Myocyte (in vitro differentiated cells): ENCODE measurements at places on chromosomes 6 and 20.
A peak's percentile ranks its signal among the peaks of the same experiment; 100 is the strongest.

- no peak for DNase-seq
Observed at GRCh38 chr6:104639668-104640067, 220.1 kb downstream of the HACE1 start.

DNA sequence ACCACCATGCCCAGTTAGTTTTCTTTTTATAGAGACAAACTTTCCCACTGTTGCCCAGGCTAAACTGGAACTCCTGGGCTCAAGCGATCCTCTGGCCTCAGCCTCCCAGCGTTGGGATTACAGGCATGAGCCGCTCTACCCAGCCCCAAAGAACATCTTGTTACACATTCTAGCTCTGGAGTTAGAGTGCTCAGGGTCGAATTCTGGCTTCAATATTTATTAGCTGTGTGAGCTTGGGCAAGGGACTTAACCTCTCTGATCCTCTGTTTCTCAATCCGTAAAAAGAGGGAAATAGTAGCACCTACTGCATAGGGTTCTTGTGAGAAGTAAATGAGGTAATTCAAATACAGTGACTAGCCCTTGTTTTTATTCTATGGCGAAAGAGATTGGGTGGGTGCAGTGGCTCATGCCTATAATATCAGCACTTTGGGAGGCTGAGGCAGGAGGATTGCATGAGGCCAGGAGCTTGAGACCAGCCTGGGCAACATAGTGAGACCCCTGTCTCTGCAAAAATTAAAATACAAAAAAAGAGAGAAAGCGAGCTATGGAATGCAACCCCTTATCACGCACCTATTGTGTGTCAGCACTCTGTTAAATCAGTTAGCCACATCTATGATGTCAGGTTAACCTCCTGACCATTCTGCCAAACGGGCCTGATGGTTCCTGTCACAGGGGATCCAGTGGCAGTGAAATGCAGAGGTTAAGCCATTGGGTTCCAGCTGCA lies 19.7 kb downstream of the BCAS4 start:
- DNase-seq, result no peak

DNA sequence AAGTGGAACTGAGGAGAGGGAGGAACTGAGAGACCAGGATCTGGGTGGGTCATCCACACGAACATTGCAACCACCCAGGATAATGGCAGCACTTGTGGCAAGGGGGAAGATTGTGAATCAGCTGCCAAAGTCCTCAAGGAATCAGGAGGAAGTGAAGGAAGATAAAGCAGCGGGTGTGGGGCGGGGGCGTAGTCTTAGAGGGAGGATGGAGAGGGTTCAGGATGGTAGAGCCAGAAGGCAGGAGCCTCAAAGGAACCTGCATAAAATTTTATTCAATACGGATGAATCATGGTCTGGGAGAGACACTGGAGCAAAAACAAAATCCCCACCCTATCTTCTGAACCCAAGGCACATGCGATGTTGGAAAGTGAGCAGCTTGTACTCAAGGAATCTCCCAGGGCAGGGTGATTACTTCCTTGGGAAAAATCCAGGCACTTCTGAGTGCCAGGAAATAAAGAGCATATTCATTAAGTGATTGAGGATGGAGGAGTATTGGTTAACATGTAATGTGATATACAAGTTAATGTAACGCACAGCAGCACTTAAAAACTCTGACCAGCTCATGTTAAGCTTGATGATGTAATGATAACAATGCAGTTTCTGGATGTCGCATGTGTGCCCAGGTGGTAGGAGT lies 82.0 kb upstream of the B3GAT2 start:
- DNase-seq, result no peak

DNA sequence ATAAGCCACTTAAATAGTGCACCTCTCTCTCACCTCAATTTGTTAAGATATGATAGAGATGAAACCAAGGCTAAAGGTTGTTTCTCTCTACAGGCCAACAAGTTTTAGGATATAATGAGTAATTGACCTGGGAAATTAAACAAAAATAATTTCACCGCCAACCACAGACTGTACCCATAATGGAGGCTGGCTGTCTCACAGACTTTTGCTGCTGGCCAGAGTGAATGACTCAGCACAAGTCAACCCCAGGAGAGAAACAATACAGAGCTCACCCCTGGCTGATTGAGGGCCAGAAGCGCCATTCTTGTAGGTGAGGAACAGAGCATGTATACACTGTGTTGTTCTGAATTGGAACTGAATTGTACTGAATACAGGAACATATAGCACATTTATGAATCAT lies 99.9 kb downstream of the CAP2 start:
- peak; percentile 81 for DNase-seq

DNA sequence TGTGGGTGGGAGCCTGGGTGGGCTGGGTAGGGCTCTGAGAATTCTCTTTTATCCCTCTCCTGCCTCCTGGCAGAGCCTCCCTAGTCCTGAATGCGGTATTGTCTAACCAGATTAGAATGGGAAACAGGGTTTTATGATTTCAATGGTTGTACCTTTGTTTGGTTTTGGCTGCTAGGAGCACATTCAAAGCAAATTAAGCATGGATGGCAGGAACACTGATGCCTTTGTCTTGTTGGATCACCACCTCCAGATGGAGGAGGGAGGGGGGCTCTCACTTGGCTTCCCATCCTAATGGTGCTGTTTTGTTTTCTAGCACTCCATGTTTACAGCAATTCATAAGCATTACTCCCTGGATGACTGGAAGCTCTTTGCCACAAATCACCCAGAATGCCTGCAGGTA lies 11.6 kb downstream of the GMPR start:
- no peak for DNase-seq

DNA sequence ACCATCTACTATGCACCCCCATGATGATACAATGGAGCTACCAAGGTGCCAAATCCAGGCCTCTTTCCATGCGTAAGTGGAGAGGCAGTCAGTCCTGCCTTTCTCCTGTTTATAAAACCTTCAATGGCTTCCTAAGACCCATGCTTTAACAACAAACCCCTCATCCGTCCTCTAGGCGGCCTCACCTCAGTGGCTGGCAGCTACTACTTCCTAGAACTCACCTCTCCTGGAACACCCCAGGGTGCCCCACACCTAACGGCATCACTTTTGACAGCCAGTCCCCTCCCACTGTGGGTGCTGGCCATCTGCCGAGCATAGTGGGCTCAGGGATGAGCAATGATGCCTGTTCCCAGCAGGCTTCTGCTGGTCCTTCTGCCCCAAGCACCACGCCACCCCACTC lies 80.0 kb upstream of the TAB2 start:
- no peak for DNase-seq

DNA sequence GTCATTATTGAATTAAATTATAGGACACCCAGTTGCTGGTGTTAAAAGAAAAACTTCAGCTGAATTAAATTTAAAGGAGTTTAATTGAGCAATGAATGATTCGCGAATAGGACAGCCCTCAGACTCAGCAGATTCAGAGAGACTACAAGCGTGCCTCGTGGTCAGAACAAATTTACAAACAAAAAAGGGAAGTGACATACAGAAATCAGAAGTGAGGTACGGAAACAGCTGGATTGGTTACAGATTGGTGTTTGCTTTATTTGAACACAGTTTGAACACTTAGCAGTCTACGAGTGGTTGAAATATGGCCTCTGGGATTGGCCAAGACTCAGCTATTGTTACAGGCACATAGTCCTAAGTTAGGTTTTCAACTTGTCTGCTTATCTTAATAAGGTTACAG lies 25.8 kb upstream of the TNFRSF21 start:
- DNase-seq, result no peak

- DNase-seq, result no peak
Observed at GRCh38 chr20:57256908-57257307, 9.5 kb downstream of the BMP7 start.

GRCh38 chr6:40268614-40269013 lies 318.6 kb downstream of the LRFN2 start:
- no peak for DNase-seq

DNA sequence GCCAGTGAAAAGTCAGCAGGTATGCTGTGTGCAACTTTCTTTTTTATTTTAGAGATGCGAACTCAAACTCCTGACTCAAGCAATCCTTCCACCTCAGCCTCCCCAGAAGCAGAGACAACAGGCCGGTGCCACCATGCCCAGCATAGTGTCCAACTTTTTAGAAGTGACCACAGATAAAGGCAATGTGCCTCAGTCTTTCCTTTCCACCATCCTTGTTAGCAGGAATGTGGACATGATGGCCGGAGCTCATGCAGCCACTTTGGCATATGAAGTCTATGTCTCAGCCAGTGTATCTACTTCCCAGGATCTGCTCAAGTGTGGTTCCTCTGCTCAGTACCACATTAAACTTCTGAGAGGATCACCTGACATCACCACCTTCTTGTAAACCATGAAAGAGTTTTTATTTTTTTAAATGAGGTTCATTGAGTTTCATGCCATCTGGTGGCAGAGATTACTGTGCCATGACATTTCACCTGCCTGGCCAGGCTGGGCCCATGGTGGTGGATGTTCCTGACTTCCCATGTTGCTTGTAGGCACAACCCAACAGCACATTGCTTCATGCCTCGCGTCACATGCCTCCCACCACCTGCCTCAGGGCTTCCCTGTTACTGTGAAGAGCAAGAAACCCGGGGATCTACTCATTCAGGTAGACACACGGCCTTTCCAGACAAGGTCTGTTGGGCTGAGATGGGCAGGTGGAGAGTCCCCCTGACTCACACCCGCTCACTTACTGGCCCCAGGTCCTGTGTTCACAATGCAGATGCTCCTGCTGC lies 216.5 kb downstream of the LY86 start:
- no peak for DNase-seq

- no peak for DNase-seq
Observed at GRCh38 chr6:84447651-84448050, 220.2 kb upstream of the CEP162 start.

DNA sequence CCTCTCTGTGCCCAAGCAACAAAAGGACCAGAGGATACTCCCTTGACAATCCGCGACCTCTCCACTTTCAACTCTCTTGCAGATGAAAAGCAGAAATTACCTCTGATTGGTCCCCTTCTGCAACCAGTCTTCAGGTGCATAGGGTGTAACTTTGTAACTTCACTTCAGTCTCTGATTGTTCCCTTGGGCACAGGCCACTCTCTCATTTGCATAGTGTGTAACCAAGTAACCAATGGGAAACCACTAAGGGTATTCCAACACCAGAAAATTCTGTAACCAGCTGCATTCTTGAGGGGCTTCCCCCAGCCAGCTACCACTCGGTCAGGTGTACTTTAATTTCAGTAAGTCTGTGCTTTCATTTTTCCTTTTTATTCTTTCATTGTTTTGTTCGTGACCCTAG lies 4.4 kb upstream of the RAET1L start:
- DNase-seq, result no peak

GRCh38 chr20:58065508-58066361 lies 162.7 kb downstream of the ANKRD60 start:
- DNase-seq, result no peak

DNA sequence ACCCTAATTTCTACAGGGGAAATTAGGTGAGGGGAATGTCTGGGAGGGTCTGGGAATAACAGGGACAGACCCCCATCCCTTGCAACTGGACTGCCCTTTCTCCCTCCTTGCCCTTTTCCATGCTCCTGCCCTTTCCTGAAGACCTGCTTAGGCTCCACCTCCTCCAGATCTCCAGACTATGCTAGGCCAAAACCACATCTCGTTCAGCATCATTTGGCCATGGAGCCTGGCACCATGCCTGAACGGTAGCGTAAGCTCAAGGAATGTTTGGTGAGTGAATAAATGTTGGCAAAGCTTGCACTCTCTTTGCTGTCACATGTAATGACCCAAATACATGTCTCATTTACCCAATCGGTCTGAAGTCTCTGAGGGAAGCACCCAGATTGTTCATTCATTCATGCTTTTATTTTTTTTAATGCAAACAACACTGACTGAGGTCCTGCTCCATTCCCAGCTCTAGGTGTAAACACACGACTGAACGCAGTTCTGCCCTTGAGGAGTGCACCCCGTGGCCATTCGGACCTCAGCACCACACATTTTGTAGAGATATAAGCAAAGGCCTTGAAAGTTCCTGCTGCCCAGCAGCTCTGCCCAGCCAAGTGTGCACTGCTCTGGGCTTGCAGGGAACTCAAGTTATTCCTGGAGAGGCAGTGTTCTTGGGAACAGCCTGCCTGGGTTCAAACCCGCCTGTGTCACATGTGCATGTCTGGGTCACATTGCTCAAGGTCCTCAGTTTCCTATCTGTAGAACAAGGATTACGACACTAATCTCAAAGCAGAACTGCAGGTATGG lies 1.1 kb upstream of the GRM4 start:
- peak; percentile 39 for DNase-seq

GRCh38 chr20:23602241-23602640 lies 3.5 kb downstream of the CST9 start:
- DNase-seq, result no peak

DNA sequence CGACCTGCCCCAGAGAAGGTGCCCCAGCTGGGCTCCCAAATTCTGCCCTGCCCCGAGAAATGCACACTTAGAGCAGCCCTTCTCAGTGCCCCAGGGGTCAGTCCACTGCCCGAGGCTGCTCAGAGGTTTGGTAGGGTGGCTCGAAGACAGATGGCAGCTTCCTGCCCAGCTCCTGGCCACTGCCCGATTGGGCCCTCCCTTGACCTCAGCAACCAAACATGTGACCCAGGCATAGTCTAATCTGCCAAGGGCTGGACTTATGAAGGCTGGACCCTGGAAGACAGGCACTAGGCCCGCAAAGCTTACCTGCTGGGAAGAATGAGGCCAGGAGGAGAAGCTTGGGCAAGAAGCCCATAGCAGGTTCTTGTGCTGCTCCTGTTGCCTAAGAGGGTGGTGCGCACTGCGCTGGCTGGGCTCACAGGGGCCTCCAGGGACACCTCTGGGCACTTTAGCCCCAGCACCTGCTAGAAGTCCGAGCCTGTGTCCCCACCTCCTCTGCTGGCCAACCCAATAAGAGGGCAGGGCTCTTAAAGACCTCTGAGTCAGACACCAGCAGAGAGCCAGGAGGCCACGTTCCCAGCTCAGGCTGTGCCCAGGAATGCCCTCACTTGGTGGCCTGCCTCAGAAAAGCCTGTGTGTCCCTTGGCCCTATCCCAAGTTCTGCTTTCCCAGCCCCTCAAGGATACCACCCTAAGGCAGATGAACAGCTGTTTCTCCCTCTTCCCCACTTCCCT lies 5.5 kb downstream of the SIGLEC1 start:
- peak; percentile 96 for DNase-seq

- peak; percentile 86 for DNase-seq
Observed at GRCh38 chr6:56851541-56852259, 103.2 kb upstream of the BEND6 start.

GRCh38 chr6:144283646-144284477 lies 1.3 kb upstream of the UTRN start:
- DNase-seq, result no peak

GRCh38 chr6:109306733-109307132 lies 75.5 kb downstream of the CD164 start:
- DNase-seq, result no peak

GRCh38 chr20:39960522-39961428 lies 728.3 kb downstream of the MAFB start:
- peak; percentile 81 for DNase-seq

DNA sequence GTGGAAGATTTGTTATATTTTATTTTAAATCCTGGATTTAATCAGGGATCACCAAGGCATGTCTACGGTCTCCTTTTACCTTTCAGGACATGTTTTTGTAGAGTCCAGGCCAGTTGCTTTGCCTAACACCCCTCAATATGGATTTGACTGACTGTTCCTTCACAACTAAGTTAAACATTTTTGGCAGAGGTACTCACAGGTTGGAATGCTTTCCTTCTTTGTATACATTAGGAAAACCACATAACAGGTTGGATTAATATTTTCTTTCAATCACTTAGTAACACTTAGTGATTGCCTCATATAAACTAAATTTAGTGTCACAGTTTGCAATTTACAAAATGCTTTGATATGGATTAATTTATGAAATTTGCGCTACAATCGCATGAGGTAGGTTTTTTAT lies 64.5 kb downstream of the IPCEF1 start:
- no peak for DNase-seq
